ENCODE measurements at places on chromosomes 5 and 9.

- no peak for DNase-seq
Measured at GRCh38 chr5:96483878-96484277, 50.8 kb upstream of the PCSK1 start.

- DNase-seq, result no peak
Measured at GRCh38 chr9:125931211-125931610, 184.0 kb downstream of the PBX3 start.

- DNase-seq, result peak; percentile 58
Measured at GRCh38 chr9:137691646-137692351, 73.0 kb downstream of the EHMT1 start.

DNA sequence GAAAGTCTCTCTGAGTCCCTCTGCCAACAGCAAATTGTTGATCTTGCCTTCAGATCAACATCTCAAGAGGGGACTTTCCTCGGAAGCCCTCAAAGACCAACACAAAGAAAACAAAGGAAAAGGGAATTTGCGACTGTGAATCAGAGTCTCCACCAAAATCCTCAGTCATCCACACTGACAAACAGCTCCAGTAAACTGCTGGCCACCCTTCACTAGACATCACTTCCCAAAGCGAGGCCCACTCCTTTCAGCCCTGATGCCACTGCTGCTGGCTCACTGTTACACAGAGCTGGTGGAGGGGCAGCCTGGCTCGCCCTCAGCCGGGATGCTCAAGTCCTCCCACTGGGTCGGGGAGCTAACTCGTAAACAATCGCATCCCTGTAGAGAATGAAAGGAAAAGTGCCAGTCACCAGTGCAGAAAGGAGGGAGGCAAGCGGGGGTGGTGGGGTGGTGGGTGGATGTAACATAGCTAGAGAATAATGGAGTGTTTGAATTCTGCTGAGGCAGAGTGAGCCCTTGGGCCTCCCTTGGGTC lies 1.3 kb downstream of the FGF1 start:
- DNase-seq, result no peak

DNA sequence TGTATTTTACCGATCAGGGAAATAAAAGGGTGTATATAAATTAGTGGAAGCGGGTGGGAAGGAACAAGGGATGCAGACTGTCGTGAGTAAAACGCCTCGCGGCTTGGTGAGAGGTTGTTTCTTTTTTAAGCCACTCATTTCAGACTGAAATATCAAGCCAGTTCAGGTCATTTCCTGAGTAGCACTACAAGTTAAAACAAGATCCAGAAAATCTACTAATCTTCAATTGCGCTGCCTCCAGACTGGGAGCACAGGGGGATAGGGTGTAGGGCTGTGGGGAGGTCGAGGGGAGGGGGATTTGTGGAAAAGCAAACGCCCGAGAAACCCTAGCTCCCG lies 140.8 kb downstream of the TSSK1B start:
- DNase-seq, result no peak

DNA sequence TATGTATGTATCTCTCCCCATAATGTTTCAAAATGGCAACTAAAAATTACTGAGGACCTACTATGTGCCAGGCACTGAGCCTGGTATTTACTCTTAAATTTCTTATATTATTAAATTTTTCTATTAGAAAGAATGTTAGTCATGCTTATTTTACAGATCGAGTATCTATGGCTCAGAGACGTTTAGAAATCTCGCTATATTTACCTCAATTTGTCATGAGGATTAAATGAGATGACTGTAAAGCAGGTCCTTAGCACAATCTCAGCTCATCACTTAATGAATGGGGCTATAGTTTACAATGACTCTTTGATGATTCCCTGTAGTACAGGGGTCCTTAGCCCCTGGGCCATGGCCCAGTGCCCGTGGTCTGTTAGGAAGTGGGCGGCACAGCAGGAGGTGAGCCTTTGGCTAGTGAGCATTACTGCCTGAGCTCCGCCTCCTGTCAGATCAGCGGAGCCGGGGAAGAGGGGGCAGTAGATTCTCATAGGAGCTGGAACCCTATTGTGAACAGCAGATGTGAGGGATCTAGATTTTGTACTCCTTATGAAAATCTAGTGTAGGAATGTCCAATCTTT lies 15.5 kb downstream of the ENC1 start:
- no peak for DNase-seq
